ENCODE measurements at places on chromosomes 1 and 21. TPM values are rescaled to one million over a fixed set of nuclear protein-coding genes. Genes with fewer than 3 reads are reported as not detected.

The BACH1 gene
- total RNA-seq, result 39.4 TPM

The DNAJB4 gene
- 120 TPM for total RNA-seq

The RIMKLA gene
- total RNA-seq, result not detected

The LEFTY2 gene
- total RNA-seq, result not detected

The MR1 gene
- 11.0 TPM for total RNA-seq

The KRTAP19-3 gene
- not detected for total RNA-seq

The GPR157 gene
- total RNA-seq, result 3.9 TPM

The FNBP1L gene
- 19.3 TPM for total RNA-seq

The C8A gene
- not detected for total RNA-seq

The APCS gene
- not detected for total RNA-seq

The LCE6A gene
- not detected for total RNA-seq

The TNFSF4 gene
- 5.3 TPM for total RNA-seq

The S100A7 gene
- not detected for total RNA-seq

The SPRR2F gene
- not detected for total RNA-seq

The JUN gene
- total RNA-seq, result 181 TPM

The ATP6V1G3 gene
- not detected for total RNA-seq

The ARTN gene
- not detected for total RNA-seq

The PDC gene
- total RNA-seq, result not detected

The SDC3 gene
- total RNA-seq, result 45.7 TPM

The TSTD1 gene
- 6.0 TPM for total RNA-seq

The ITSN1 gene
- 62.9 TPM for total RNA-seq

The SELL gene
- total RNA-seq, result 0.81 TPM

The CNTN2 gene
- not detected for total RNA-seq

The CREB3L4 gene
- total RNA-seq, result 1.8 TPM

The ARMH1 gene
- not detected for total RNA-seq

The CHRM3 gene
- total RNA-seq, result not detected

The RAP1GAP gene
- 0.36 TPM for total RNA-seq

The PKLR gene
- total RNA-seq, result not detected

The MRPS6 gene
- 13.3 TPM for total RNA-seq

The CELA3A gene
- not detected for total RNA-seq

The LRIF1 gene
- 12.3 TPM for total RNA-seq
